ENCODE measurements at places on chromosomes 4 and X.

DNA sequence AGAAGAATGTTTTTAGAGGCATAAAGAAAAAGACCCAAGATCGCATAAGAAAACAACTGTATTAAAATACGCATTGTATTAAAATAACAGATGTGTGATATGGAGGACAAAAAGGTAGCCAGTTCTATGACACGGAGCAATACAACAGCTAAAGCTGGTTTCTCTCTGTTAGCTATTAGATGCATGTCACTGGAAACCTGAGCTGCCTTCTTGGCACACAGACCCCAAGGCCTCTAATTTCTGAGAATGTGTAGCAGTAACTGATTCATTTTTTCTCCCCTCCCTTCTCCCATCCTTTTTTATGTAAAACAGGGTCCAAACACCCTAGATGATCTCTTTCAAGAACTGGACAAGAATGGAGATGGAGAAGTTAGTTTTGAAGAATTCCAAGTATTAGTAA, 4.1 kb downstream of the S100G start:
- no peak for DNase-seq

DNA sequence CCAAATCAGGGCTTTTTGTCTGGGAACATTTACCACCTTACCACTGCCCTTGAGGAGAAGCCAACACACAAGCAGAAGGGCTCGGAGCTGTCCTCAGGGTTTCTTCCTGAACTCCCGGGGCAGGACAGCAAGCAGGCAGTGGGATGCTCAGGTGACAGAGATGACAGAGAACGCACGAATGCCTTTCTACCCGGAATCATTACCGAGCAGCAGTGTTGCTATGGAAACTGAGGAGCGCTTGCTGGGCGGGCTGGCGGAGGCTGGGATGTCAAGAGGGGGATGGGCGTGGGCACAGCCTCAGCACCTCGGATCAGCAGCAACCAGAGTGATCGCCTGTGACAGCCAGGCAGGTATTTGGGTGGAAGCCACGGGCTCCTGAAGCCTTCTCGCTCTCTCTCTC, 17.8 kb downstream of the SSR4 start:
- DNase-seq: no peak

GRCh38 chr4:171602638-171603355, 210.4 kb upstream of the GALNTL6 start:
- DNase-seq: no peak

DNA sequence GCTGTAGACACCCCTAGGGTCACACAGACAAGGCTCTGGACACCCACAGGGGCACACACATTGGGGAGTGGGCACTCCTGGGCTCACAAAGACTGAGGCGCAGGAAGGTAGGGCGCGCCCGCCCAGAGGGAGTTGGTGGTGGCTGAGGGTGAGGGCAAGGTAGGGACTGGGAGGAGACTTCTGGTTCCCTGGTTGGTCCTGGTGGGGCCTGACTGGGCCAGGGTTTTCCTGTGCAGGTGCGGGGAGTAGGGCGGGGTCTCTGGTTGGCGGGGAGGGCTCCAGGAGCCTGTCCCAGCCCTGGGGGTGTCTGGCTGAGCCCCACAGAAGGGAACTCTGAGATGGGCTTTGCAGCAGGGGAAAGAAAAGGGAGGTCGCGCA, 6.7 kb upstream of the WAS start:
- DNase-seq: peak; percentile 14

GRCh38 chr4:10773656-10774055, 89.1 kb upstream of the CLNK start:
- DNase-seq: no peak

GRCh38 chr4:162871990-162872389, 294.7 kb downstream of the NAF1 start:
- no peak for DNase-seq

DNA sequence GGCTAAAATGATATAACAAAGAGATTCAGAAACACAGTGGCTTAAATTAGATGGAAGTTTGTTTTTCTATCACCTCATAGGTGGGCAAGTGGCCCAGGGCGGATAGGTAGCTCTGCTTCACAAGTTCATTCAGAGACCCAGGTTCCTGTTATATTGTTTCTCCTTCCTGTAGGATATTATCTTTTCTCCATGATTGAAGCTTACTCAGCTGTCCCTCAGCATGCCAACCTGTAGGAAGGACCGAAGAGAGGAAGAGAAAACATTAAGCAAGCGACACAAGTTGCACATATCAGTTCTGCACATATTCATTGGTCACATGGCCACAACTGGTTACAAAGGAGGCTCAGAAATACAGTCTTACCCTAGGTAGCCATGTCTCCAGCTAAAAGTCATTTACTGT, 6.9 kb downstream of the KLHL5 start:
- no peak for DNase-seq

DNA sequence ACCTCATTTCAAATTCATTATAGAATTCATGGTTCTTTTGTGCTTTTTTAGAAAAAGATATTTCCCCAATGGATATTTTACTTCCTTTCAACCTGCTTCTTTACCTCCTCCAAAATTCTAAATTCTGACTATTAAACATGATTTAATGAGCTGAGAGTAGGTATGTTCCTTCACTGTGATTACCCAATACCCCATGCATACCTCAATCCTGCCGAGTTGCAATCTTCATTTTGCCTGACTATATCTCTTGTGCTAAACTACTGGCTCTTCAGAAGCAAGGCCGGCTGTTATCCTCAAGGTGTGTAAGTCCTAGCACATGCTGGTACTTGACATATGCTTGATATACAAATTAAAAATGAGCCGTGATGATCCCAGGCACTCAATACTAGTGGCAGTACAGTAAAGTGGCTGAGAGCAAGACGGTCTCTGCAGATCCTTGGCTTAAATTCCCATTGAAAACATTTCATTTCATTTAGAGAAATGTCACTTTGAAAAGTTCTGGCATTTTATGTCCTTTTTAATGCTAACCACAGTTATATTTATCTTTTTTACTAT, 320.4 kb downstream of the KCNIP4 start:
- no peak for DNase-seq

DNA sequence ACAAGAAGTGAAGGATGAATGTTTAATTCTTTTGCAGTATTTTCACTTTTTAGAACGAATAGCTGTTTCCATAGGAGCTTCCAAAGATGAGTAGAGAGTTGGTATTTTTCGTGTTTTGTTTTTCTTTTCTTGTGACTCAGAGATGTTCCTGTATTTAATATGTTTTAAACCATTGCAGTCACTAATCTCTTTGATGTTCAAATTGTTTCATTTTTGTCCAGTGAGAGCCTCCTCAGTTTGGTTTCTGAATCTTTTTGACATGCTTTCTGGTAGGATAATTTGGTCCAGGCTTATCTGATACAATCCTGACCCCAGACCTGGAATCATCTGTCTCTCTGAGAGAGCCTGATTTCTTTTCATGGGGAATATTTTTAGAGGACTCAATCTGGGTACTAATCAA, 41.6 kb downstream of the BEX3 start:
- DNase-seq: peak; percentile 45

DNA sequence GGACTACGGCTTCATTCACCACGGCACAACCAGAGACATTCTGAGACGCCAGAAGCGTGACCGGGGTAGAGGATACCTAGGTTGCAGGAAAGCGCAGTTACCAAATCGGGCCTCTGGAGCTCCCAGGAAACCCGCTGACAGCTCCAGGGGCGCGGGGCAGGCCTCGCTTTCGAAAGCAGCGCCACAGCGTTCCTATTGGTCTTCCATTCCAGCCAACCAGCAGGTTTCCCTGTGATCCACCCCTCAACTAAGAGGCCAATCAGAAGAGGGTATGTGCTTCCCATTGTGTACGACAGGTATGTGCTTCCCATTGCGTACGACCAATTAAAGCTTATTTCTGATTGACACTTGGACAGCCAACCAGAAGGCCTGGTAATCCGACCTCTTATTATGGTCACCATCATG, 14.9 kb downstream of the SNX12 start:
- DNase-seq: no peak

DNA sequence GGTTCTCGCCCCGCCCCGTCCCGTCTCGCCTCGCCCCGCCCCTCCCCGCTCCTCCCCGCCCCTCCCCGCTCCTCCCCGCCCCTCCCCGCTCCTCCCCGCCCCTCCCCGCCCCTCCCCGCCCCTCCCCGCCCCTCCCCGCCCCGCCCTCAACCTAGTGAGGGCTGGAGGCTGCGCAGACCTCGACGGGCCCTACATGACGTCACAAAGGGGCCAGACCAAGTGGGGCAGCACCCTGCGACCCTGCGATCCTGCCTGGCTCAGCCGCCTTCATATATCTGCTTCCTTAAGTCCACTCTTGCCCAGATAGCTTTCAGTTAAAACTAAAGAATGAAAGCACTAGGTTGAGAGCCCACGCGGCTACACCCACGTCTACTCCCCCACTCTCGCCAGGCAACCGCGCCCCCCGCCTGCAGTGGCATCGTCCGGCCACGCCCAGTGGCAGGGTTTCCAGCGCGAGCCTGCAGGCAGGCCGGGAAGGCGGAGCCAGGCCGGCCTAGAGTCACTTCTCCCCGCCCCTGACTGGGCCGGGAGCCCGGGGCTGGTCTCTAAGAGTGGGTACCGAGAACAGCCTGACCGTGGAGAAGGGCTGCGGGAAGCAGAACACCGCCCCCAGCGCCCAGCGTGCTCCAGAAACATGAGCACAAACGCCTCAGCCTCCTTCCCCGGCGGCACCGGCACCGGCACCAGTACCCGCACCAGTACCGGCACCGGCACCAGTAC, 1.5 kb upstream of the MAOA start:
- DNase-seq: peak; percentile 90

DNA sequence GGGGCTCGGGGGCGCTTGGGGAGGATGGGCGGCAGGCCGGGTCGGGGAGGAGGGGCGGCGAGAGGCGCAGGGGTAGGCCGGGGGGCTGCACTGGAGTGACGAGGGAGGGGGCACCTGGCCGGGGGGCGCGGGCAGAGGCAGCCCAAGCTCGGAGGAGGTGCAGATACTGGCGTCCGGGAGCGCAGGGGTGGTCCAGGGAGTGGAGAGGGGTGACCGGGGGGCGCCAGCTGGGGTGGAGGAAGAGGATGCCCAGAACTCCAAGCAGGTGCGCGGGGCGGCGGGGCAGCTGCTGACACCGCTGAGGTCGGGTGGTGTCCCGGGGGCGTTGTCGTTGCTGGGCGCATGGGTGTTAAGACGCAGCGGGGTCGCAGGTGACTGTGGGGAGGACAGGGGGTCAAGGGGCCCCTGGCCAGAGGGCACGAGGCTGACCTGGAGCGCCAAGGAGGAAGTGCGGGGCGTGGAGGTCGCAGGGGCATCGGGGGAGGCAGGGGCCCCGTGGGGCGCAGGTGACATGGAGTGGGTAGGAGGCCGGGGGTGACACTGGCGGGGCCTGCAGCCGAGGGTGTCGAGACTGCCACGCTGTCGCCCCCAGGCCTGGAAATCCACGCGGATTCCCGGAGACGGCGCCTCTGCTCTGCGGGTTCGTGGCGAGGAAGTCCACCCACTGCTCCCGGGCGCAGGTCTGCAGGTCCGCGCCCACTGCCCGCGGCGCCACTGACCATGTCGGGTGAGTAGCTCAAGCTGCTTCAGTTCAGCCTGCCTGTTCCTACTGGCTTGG, 928 bp downstream of the GYG2 start:
- DNase-seq: no peak

DNA sequence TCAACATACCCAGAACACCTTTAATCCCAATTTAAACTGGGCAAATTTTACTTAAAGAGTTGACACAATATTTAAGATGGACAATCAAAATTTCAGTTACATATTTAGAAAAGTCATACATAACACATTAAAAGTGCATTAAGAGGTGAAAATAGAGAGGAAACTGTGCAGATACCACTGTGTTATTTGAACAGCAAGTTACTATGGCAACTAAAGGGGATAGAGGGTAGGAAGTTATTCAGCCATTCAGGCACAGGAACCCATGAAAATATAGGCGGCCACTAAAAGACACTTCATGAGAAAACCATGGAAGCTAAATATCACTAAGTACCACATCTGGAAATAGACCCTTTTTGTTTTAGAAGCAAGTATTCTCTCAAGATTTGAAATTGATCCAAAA, 75.1 kb downstream of the PDGFC start:
- no peak for DNase-seq

GRCh38 chr4:133869486-133869885, 332.1 kb downstream of the PABPC4L start:
- DNase-seq: no peak
